ENCODE measurements at places on chromosomes 3 and 15.

- no peak for DNase-seq
Observed at GRCh38 chr15:27249760-27250109, 278.8 kb downstream of the GABRG3 start.

GRCh38 chr3:104763007-104763406 is 603.7 kb upstream of the ALCAM start:
- no peak for DNase-seq

GRCh38 chr3:4533489-4534443 is 40.6 kb downstream of the ITPR1 start:
- DNase-seq = no peak

GRCh38 chr3:195154793-195155535 is 116.0 kb downstream of the XXYLT1 start:
- DNase-seq = no peak

DNA sequence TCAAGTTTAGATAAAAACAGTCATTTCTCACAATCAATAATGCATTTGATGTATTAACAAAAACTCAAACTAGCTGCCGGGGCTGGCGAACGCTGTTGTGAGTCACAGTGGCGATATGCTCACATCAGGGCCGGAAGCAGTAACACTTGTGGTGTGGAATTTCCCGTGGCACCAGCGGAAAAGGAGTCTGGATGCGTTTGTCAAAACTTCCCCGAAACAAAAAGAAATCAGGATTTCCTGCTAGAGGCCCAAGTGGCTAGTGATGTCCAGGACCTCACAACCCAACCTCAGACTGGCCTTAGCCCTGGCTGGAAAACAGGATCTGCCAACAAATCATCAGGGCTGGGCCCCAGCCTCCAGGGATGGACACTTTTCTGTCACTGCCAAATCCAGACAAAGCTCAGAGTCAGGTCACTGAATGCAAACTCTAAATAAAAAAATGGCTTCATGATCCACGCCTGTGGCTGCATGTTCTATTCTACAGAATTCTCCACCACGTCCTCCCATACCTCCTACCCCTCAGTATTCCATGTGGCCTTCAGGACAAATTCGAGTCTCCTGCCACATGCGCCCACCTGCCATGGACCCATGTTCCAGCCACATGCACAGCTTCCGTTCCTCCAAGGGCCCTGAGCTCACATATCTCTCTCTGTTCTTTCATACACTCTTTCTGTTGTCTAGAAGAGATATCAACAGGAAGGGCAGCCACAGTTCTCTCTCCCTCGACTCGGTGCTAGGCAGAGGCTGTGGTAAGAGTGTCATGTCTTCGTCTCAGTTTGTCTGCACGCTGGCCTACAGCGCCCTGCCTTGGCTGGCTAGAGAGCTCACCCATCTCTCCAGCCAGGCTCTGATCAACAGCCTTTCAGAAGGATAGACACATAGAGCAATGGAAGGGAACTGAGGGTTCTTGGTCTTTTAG is 35.4 kb downstream of the EHD4 start:
- DNase-seq = no peak

GRCh38 chr15:50653156-50653743 is 33.3 kb downstream of the TRPM7 start:
- no peak for DNase-seq

GRCh38 chr3:52845691-52846431 is 11.0 kb upstream of the MUSTN1 start:
- no peak for DNase-seq

- no peak for DNase-seq
Observed at GRCh38 chr3:119279584-119280243, 14.5 kb upstream of the ARHGAP31 start.

DNA sequence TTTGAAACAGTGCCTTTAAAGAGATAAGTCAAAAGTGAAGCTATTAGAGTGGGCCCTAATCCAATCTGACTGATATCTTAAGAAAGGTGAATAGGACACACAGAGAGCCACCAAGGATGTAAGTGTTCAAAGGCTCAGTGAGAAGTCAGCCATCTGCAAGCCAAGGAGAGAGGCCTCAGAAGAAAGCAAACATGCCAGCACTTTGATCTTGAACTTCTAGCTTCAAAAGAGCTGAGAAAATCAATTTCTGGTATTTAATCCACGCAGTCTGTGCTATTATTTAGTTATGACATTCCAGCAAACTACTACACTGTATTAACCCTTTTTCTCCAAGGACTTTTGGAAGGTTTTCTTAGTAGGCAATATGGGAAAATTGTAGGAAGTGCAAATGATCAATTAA is 95.7 kb downstream of the LRRC3B start:
- no peak for DNase-seq

DNA sequence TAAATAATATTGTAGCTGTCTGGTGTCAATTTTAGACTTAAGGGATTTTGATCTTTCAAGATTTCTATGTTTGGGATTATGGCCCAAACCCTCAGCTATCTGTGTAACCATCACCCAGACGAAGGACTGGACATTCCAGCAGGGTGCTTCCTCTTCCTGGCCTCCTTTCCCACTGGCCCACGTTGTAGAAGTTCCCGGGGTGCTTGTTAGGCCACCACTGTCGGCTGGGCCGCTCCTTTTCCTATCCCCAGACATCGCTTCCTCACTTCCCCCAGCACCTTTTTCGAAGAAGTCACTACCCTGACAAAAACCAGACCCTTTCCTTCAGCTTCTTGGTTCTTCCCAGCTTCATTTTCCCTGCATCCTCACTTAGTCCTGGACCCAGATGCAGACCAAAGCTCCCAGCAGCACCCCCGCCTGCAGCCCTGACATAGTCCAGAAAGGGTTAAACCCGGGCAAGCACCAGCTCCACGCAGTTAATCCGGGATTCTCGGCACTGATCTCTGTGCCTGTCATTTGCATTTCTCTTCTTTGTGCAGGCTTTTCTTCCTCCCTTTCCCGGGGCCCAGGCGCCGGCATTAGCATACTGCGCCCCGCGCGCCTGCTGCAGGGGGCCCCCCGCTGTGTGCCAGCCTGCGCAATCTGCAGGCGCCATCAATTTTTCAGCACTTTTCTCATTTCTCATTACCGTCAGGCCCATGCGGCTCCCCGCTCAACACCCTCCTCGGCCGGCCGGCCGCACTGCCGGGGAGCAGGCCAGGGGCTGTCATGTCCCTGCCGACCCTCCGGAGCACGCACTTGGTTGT is 90.6 kb downstream of the ZNF621 start:
- no peak for DNase-seq

- DNase-seq = no peak
Observed at GRCh38 chr3:108602249-108602934, 12.9 kb downstream of the DZIP3 start.

DNA sequence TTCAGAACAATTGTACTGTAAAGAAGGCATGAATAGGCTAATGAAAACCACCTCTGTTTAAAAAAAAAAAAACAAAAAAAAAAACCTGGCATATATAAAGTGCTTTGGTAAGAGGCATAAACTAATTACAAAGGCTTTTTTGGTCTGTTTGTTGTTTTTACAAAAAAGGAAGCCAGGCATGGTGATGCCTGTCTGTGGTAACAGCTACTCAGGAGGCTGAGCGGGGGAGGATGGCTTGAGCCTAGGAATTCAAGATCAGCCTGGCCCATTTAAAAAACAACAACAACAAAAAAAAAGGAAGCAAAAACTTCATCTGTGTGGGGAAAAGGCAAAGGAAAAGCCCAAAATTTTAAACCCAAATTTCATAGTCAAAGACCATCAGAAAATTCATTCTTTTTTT is 47.0 kb downstream of the OSBPL10 start:
- DNase-seq = no peak

DNA sequence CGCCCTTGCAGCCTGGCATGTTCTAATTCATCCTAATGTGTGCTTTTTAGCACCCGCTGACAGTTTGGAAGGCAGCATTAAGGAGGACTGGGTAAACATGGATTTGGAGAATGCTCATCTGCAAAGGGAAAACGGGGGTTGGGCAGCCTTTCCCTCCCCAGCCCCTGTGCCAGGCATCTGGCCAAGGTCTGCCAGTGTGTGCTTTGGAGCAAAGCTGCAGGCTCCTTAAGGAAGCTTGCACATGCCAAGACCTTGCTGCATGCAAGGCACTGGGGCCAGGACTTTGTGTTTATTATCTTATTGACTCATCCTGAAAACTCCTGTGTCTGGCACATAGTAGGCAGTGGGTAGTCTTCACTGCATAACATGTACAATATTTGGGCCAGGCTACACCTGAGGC is 20.1 kb downstream of the FAM3D start:
- DNase-seq = no peak

DNA sequence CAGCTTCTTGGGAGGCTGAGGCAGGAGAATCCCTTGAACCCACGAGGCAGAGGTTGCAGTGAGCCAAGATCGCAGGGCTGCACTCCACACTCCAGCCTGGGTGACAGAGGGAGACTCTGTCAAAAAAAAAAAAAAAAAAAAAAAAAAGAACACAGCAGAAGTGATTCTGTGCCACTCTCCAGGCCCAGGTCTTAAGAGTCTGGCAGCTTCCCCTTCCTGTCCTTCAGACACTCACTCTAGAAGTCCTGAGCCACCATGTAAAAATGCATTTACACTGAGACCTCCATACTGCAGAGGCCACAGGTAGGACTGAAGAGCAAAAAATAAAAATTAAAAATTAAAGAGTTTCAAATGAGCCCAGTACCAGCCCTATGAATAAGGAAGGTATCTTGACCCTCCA is 11.8 kb upstream of the CDV3 start:
- no peak for DNase-seq

GRCh38 chr3:193621127-193621526 is 28.1 kb downstream of the OPA1 start:
- DNase-seq = no peak

DNA sequence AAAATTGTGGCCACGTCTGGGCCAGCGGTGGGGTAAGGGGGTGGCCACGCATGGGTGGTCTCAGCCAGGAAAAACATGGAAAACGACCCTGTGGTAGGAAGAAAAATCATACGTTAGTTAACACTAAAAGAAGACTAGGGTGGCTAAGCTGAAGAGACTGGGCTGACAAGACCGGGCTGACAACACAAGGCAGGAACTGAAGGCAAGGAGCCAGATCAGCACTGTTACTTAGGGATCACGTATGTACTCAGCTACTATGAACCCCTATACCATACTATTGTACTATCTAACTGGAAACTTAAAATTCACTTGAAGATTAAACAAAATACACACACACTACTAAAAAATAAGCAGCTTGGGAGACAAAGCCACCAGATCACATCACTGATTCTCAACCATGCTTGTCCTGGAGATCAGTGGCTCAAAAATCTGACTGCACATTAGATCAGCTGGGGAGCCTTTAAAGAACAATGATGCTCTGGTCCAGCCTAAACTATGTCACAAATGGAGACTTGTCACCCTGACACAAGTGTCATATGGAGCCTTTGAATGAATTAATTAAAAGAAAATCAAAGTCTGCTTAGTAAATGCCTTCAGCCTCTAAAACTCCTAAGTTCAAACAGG is 442.2 kb downstream of the SHQ1 start:
- DNase-seq = no peak

- no peak for DNase-seq
Observed at GRCh38 chr3:12932347-12932746, 91.0 kb upstream of the RPL32 start.

- DNase-seq = no peak
Observed at GRCh38 chr15:69298697-69299441, at the start of gene PAQR5. TSS of gene PAQR5 (plus strand) at chr15:69298912. CDS start at chr15:69360081, 61,169 bp downstream.

DNA sequence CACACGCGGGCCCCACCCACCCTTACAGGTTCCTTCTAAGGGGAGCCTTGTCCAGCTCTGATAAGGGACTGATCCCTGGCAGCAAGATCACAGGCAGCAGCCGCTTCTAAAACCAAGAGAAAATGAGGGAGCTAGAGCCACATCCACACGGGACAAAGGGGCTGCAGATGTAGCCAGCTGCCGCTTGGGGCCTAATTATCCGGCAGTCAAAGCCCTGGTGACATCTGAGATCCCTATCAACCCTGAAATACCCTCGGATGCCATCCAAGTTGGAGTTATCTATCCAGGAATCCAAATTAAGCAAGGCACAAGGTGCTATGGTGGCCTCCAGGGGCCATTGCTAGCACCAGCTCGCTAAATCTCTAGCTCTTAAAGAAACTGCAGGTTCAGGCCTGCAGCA is 248.3 kb downstream of the VPS13C start:
- DNase-seq = no peak

- no peak for DNase-seq
Observed at GRCh38 chr3:49992326-49992725, 52.4 kb downstream of the RBM6 start.

GRCh38 chr15:72925661-72926060 is 126.6 kb upstream of the NEO1 start:
- no peak for DNase-seq

DNA sequence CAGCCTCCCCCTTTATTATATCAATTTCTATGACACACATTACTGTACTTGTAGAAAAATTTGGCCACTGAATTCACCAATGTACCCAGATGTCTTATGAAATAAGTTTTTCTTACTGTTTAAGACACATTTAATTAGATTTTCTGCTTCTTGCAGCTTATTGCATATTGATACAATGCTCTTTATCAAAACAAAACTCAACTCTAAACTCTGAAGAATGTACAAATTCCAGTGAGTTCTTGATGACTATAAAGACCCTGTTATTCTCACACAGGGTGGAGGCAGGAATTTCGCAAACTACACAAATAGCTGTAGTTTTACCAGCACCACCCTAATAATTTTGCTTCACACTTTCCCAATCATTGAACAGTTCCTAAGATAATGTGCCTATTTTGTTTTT is 22.0 kb downstream of the CMTM6 start:
- no peak for DNase-seq
